Stimulated activated effector memory CD8-positive, alpha-beta T cell treated with anti-CD3 and anti-CD28 coated beads, Interleukin-12 subunit alpha, Interleukin-12 subunit beta, amount 100 ng/mL, for 72 hours (primary cell): ENCODE measurements at places on chromosomes 5 and 9.

DNA sequence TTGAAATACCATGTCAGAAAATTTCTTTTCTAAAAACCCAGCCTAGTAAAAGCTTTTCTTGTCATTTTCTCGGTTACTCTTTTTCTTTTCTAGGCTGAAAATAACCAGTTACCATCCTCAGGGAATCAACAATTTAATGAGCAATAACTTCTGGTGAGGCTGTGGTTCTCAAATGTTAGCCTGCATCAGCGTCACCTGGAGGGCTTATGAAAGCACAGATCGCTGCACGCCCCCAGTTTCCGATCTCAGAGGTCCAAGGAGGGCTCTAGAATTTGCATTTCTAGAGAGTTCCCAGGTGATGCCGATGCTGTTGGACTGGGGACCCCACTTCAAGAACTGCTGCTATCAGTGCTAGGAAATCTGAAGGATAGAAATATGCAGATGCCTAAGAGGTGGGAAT is 28.9 kb upstream of the TLE1 start:
- DNase-seq, result no peak

DNA sequence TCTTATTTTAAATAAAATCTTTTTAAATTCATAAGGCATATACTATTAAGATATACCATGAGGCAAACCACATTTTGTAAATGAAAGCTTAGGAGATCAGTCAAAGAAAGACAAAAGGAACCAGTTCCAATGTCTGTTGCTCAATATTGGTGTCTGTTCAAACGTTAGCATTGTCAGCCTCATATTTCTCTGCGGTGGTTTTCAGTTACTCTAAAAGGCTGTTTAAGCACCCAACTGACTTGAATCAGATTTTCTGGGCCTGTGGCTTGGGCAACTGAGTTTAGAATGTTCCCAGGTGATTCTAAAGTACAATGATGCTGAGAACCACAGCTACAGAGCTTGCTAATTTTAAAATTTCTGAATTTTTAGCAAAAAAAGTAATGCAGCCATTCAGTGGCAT is 166.3 kb upstream of the KIF2A start:
- no peak for DNase-seq

DNA sequence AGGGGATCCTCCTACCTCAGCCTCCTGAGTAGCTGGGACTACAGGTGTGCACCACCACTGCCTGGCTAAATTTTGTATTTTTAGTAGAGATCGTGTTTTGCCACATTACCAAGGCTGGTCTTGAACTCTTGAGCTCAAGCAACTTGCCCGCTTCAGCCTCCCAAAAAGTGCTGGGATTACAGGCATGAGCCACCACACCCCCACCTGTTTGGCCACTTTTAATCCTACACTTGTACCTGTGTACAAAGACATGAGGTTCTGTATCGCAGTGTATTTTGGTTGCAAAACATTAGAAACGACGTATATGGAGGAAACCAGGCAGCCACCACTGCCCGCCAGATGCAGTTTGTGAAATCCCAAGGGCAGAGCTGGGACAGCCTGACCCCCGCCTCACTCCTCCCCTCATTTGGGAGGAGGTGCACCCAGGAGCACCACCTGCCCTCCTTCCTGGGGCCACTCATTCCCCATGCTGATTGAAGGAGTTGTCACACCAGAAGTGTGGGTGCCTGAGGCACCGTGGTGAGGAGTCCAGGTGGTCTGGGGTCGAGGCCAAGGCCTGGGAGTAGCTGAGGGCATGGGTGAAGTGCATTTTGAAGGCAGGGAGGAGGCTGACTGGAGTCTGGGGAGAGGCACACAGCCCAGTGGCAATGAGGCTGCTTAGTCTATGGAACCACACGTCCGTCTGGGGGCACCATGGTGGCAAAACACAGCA is 39.3 kb upstream of the OLFM1 start:
- no peak for DNase-seq

DNA sequence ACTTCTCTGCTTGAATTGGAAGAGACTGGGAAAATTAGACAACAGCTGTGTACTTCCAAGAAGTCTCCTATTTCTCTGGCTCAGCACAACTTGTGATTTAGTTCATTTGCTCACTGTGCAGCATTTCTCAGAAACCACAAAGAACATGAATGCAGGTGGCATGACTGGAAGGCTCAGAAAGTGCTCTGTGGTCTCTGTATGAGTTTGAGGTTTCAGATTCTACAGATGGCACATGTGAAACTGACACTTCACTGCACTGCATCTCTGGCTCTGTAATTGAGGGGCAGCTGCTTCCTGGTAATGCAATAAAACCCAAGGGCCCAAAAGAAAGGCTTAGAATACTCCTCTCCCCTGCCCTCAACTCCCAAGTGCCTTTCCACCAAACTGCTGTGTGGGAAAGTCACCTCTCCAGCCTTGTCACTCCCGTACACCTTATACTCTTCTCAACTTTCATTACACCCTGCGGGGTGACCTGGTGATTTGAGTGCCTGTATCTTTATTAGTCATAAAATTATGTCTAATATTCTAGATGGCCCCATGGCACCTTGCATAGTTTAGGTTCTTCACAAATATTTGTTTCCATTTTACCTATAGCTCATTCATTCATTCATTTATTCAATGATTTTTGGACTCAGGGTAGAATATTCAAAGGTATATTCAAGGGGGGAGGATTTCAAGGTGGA is 82.5 kb downstream of the ESM1 start:
- DNase-seq, result peak; percentile 33

- peak; percentile 82 for DNase-seq
Observed at GRCh38 chr5:136424835-136425584, 59.7 kb upstream of the TRPC7 start.

- no peak for DNase-seq
Observed at GRCh38 chr9:78778861-78779374, 482.0 kb downstream of the PSAT1 start.

DNA sequence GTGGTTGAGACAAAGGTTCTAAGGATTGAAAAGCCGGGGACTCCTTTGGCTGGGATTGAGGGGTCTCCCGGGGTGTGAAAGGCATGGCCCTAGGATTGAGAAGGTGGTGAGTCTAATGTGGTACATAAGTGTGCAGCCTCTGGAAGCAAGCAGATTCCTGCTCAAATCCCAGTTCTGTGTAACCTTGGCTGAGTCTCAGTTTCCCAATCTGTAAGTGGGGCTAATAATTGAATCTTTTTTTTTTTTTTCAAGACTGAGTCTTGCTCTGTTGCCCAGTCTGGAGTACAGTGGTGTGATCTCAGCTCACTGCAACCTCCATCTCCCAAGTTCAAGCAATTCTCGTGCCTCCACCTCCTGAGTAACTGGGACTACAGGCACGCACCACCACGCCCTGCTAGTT is 5.9 kb downstream of the SH2D3C start:
- no peak for DNase-seq

- no peak for DNase-seq
Observed at GRCh38 chr9:125284855-125285254, 23.2 kb downstream of the GAPVD1 start.

DNA sequence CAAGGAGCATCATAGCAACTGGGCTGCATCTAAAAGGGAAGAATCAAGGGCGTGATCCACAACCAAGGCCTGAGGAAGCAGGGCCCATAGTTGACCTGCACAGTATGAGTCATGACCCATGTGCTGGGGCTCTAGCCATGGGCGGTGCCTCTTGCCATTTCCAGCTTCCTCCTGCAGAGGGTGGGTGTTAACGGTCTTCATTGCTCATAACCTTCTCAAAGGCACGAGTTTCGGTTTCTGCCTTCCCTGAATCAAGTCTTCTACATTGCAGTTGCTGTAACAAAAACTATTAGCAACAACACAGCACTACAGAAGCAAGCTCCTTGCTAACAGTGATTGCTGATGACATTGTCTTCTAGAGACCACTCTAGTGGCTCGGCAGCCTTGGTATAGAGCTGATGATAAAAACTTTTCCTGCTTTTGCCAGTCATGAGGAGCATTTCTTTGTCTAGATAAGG is 66.9 kb downstream of the CTSL start:
- peak; percentile 77 for DNase-seq

- DNase-seq, result no peak
Observed at GRCh38 chr9:127083138-127083980, 39.1 kb downstream of the ANGPTL2 start.

GRCh38 chr9:126125992-126126409 is 200.6 kb upstream of the MVB12B start:
- no peak for DNase-seq

GRCh38 chr9:18235181-18235908 is 238.6 kb upstream of the ADAMTSL1 start:
- DNase-seq, result no peak

DNA sequence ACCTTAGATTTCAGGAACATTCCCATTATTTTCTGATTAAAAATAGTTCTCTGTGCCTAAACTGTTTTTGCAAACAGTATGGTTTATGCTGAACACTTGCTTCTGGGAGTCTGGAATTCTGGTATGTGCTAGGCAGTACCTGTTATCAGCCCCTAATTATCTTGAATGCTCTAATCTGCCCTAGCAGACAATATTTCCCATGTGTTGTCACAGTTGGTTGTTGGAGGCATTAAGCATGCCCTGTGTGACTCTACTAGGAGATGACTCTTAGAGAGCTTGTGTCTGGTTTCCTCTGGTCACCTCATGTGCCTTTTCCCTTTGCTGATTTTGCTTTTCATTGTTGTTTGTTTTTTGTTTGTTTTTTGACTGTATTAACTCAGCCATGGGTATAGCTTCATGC is 36.6 kb downstream of the UHRF2 start:
- DNase-seq, result no peak

DNA sequence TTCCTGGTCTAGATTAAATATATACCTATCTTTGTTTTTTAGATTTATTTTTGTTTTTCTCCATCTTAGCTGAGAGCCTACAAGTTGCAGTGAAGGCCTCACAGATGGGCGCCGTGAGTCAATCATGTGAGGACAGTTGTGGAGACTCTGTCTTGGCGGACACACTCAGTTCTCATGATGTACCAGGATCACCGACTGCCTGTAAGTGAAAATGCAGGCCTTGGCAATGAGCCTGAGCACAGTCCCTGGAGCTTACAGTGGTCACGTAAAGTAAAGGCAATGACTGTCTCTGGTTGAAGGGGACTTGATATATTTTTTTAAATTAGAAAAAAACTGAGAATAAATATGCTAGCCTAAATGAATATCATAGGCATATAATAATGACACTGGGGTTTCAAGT is 271.9 kb downstream of the ARHGEF28 start:
- DNase-seq, result no peak

- no peak for DNase-seq
Observed at GRCh38 chr5:121319292-121319691, 532.4 kb upstream of the FTMT start.

DNA sequence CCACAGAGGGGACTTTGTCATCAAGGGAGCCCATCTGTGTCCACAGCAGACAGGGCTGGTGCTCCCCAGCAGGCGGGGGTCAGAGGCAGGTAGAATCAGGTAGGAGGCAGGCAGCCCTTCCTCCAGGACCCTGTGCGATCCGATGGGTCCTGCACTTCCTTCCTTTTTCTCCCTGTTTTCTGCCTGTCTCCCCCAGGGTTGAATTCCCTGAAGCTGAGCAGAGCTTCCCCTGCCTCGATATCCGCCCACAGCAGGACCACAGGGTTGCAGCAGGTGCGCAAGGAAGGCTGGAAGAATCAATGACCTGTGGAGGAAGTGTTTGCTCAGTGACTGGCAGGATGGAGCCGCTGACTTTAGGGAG is 69.2 kb downstream of the MRPL36 start:
- no peak for DNase-seq

- DNase-seq, result no peak
Observed at GRCh38 chr5:1161833-1162229, 39.6 kb upstream of the SLC6A19 start.

DNA sequence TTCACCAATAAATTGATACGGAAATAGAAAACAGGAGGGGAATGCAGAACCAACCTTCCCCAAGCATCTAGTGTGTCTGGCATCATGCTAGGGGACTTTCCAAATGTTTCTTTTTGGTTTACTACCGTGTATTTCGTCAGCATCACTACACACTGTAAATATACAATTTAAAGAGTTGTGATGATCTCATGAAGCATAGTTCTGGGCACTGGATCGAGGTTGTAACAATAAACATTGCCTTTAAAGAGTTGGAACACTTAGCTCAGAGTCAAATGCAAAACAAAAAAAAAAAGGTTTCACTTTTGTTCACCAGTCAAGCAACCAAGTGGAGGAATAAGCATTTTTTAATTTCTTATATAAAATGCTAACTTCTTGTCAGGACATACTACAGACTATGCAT is 2.9 kb upstream of the SCAI start:
- no peak for DNase-seq

DNA sequence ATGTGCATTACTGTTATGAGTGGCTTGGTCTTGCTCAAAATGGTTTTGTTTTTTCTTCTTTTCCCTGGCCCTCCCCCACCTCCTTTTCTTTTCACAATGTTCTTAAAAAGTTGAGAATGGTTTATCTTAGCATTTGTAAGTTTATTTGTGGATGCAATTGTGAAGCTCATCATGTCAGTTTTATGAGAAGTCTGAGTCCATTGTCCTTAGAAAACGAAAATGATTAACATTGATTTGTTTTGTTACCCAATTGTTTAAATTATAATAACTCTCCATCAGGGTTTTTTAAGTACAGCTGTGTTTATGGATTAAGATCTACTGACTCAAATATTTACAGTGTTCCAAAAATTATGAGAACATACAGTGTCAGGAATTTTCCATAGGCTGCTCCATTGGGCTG is 511.3 kb upstream of the PAPPA start:
- no peak for DNase-seq

DNA sequence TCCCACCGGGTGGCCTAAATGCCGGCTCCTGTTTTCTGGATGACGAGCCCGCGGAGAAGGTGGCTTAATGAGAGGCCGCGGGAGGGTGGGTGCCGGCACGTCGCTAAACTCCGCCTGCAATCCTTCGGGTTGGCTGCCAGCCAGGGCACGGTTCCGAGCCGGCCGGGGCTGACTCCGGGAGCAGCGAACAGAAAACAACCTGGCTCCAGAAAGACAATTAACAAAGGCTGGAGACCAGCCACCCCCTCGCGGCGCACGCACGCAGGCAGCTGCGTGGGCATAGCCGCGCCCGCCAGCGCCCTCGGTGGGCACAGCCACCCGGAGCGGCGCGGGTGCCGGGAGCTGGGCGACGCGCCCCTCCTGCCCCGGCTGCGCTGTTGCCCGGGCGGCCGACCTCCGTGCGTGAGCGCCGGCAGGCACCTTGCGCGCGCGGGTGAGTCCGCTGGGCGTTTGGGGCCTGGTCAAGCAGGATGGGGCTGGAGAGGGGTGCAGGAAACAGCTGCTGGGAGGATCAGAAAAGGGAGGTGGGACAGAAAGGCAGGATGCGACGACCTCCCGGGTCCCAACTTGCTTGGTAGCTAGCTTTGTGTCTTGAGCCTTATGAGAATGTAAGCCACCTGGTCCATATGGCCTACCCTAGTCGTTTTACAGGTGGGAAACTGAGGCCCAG is at the start of gene ARHGEF37:
Gene ARHGEF37 (plus strand): TSS at position 307 of the 670 bp plus-strand sequence. CDS start 16,272 bp downstream, outside the sequence.
- peak; percentile 58 for DNase-seq

DNA sequence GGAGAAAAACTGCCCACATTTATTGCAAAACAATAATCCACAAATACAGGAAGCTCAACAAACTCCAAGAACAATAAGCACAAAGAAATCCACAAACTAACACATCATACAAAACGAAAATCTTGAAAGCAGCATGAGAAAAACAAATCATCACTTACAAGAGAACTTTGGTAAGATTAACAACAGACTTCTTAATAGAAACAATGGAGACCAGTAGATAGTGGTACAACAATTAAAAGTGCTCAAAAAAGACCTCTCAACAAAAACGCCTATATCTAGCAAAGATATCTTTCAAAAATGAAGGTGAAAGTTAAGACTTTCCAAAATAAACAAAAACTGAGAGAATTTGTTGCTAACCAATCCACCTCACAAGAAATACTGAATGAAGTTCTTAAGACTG is 38.4 kb downstream of the CDKL3 start:
- DNase-seq, result no peak
